Kidney tubule cell (primary cell): ENCODE measurements at places on chromosomes 12 and 14.

DNA sequence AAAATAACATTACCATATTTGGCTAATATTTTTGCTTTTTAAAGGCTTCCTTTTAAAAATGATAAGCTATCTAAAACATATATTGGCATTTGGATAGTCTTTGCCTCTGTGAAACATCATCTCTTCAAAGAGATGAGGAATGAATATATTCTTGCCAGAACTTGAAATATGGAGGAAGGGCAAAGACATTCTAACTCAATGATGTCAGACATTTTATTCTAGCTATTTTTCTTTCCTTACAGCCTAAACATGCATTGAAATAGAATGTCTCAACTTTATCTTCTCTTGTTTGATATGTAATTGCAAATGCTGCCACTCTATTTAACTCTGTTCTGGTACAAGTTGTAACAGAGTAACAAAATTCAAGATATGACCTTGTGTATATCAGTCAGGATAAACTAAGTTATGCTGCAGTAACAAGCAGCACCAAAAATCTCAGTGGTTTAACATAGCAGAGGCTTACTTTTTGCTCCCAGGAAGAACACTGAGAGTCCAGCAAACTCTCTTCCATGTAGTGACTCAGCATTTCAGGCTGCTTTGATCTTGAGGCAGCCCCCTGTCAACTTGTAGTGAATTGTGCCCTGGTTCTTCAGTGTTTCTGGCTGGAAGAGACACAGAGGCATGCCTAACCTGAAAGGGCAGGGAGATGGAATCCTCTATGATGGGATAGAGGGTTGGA, 11.0 kb downstream of the IRAK3 start:
- DNase-seq, result no peak

DNA sequence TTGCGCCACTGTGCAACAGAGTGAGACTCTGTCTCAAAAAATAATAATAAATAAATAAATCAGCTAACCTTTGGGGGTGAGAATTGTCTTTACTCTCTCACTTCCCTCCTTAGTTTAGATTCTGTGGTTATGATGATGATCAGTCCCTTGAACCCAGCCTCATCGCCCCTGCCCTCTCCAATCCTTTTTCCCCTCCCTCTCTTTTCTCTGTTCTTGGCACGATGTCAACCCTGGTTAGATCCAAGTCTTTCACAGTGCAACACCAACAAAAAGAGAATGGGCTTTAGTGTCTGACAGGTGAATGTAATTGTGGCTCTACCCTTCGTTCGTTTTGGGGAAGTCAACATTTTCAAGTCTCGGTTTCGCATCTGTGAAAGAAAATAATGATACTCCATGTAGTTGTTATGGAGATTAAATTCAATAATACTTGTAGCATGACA, 59.0 kb downstream of the NTN4 start:
- no peak for DNase-seq

DNA sequence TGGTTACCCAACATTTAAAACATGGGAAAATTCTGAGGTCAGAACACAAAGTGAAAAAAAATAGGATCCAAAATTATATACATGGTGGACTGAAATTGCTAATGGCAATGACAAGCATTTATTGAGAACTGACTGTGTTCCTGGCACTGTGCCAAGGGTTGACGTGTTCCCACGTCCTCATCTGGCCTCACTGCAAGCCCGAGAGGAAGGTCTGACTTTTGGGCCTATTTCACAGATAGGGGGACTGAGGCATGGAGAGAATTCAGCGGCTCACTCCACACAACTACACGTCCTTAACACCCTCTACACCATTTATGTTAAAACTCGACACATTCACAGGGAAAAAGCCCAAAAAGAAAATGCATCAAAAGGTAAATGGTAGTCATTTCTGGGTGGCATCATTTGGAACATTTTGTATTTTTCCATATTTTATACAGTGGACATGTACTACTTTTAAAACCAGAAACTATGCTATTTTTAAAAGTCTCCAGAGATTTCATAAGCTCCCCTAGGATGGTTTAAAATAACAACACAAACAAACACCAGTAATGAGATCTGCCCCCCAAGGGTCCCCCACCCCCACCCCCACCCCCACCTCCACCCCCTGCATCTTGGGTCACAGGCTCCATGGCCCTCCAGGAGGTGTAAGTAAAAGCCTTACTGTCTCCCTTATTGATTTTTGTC, 27.7 kb downstream of the CLMN start:
- DNase-seq, result peak; percentile 83

GRCh38 chr14:90381011-90381786, 15.6 kb upstream of the CALM1 start:
- no peak for DNase-seq

DNA sequence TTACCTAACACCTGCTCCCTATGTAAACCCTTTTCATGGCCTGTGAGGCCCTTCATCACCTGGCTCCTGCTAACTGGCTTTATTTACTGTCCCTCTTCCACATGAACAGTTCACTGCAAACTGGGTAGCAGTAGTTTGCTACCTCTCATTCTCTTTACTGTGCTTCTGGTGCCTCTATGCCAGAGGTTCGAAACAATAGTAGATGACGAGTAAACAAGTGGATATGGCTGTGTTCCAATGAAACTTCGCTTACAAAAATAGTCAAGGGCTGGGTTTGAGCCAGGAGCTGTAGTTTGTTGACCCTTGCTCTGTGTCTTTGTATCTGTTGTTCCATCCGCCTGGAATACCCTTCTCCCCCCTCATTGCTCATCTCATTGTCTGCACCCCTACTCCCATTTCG, 233.6 kb upstream of the RMST start:
- no peak for DNase-seq

- peak; percentile 64 for DNase-seq
Measured at GRCh38 chr14:61438860-61439765, 117.7 kb downstream of the PRKCH start.

DNA sequence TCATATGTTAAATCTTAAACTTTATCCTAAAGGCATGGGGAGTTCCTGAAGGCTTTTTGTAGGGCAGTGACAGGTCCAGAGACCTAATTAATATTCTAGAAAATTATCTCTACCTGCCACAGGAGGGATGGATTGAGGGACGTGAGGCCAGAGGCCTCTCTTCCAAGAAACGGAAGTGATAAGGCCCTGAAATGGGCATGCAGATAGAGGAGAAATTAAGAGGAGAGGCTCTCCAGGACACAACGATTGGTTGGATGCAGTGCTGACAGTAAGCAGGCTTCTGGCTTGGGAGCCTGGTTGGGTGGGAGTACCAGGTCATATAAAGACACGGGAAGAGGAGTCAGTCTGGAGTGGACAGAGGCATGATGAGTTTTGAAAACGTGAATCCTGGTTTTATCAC, 3.1 kb upstream of the BORCS5 start:
- no peak for DNase-seq

GRCh38 chr12:19431407-19432308, 7.6 kb upstream of the AEBP2 start:
- peak; percentile 56 for DNase-seq
